ENCODE measurements at places on chromosomes 7 and 10. TPM values are rescaled to one million over a fixed set of nuclear protein-coding genes. Genes with fewer than 3 reads are reported as not detected.

GRCh38 chr7:39617005-39617404 is 6.4 kb upstream of the RALA start:
- no peak for DNase-seq

The SPACDR gene
- 0.12 TPM for polyA plus RNA-seq

DNA sequence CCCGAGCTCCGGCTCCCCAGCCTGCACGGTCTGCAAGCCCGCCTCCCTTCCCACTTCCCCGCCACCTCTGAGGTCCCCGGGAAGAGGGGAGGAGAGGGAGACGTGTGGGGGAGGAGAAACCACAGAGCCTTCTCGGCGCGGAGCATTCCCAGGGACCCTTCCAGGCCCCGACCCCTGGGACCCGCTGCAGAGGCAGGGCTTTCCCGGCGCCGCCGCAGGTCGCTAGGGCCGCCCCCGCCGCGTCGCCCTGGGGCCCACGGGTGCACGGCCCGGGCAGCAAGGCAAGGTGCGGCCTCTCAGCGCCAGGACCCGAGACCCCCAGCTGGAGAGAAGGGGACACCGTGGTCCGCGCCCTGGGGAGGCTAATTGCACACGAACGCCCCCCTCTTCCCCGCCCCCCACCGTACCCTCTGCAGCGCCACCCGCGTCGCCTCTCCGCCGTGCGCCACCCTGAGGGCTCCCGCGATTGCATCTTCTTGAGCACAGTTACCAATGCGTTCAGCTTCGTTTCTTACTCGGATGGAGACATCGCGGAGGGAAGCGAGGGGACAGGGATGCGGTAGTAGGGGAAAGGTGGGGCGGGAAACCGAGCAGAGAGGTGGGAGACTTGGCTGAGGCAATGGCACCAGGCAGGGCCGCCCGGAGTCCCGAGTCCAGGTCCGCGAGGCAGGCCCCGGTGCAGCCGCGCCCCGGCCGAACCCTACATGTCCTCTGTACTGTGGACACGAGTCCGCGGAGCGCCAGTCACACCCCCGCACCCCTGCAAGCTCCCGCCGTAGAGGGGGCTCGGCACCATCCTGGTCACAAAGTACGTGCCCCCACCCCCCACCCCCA is 28.9 kb downstream of the SKIDA1 start:
- DNase-seq = peak; percentile 63

GRCh38 chr10:99982728-99983127 is 27.0 kb downstream of the DNMBP start:
- no peak for DNase-seq

DNA sequence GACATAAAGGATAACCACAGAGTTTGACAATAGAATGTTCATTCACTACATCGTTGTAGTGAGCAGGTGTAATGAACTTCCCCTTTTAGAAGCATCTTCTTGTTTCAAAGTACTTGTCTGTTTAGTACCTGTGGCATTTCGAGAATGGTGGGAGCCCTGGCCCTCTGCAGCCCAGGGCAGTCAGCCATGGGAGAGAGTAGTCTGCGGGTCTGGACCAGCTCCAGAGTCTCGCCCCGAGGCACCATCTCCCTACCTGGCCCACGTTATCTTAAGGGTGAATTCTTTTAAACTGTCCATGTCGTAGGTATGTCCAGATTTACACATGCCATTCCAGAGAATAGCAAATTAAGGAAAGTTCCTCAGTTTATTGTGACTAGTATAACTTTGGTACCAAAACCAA is 99.7 kb downstream of the BMPR1A start:
- DNase-seq = no peak

DNA sequence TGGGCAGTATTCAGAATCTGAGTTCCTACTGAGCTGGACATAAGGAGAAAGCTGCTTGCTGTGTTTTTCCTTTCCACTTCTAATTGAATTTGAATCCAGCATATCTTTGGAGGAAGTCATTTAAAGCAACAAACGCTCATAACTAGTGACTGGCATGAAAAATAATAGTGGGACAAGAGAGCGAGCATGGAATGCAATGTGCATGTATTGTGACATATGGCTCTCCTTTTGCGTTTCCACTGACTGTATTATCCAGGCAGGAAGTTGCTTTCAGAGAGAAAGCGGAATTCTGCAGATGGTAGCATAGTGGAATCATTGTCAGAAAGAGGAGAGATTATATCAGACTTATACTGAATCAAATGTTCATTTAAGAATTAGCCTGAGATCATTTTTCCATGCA is 368.6 kb downstream of the REEP3 start:
- no peak for DNase-seq

- DNase-seq = peak; percentile 97
Measured at GRCh38 chr7:100867040-100867775, at the start of gene TRIP6. Gene TRIP6 (plus strand): TSS chr7:100867387. CDS start chr7:100867498, 111 bp downstream.

The PCDH15 gene
- not detected for polyA plus RNA-seq

DNA sequence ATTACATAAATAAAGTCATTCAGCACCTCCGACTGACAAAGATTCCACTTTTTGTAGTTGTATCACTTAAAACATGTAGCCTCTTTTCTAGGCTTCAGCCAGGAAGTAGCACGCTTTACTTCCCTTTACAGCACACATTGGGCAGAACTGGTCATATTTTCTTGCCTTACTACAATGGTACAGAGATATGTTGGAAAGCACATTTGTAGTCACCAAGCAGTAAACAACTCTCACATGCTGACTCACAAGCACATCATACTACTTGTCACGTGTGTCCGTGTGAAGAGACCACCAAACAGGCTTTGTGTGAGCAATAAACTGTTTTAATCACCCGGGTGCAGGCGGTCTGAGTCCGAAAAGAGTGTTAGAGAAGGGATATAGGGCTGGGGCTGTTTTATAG is 1071.8 kb downstream of the DNAJB9 start:
- no peak for DNase-seq

DNA sequence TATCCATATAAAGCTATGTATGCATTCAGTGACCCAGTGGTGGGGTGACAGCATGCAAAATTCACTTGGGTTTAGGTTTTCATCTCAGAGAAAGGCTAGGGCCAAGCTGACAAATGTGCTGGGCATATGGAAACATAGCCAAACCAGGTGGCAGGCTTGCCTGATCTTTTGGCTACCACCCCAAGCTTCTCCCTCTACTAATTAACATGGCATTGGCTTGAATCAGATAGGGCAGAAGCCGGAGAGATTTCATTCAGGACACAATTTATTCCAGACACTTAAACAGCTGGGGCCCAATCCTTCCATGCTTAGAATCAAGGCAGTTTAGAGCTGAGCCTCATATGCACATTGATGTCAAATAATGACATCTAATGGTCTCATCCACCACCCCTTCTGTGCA is 95.5 kb upstream of the AGK start:
- no peak for DNase-seq

DNA sequence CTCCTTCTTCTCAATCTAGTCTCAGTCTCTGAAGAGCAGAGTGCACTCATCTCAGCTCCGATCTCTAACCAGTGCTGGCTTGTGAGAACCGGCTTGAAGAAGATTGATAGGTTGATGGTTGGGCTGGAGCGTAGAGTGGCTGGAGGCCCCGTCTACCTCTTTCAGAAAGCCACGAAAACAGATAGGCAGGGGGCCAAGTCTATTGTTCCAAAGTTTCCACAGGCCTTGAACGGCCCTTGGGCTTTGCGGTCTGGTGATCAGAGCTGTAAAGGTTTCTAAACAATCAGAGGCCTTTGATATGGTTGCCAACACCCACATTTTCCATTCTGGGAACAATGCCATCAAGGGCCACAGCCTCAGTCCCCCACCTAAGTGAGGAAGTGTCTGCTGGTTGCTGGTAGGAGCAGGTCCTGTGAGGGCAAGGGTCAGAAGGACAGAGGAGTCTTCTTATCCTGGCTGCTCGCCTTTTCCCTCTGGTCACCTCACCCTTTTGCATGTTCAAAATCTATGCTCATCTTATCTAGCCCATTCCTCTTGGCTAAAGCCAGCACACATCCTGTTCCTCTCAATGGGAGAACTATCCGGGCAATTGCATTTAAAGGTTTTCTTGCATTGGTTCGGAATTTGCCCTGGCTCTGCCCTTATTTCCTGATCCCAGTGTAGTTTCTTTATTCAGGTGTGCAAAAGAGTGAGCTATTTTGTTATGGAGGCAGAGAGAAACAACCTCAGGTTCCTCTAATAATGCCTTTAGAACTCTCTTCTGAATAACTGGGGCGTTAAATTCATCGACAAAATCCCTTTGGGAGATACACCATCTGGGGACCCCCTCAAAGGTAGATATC is 70.3 kb upstream of the KMT2E start:
- DNase-seq = peak; percentile 76

- DNase-seq = no peak
Measured at GRCh38 chr7:115822380-115822779, 208.2 kb downstream of the TFEC start.

- no peak for DNase-seq
Measured at GRCh38 chr7:122682815-122683550, 15.9 kb downstream of the RNF133 start.

DNA sequence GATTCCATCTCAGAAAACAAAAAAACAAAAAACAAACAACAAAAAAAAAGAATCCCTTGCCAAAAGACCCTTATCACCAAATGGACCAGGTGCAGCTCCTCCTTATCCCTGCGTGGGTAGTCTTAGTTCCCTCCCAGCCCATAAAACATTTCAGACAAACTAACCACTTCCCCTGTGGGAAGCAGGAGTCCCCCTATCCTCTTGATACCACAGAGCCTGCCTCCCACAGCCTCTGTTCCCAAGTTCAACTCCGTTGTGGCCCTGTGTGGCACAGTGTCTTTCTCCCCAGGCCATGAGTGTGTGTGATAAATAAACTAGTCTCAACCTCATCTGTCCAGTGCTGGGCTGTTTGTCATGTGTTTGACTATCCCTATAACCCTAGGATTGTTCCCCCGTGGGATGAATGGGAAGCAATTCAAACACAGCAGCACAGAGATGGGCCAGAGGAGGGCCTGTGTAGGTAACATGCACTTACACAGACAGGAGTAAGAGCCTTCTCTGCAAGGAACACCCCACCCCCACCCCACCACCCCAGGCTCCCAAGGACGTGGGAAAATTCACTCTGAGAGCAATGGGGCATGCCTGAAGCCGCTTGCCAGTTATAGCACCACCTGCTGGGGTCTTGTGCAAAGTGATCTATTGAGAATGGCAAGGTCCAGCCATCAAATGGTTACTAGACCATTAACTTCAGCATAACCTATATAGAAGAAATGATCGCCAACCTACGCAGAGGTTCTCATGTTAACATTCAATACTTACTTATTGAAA is 147.1 kb upstream of the GHITM start:
- DNase-seq = peak; percentile 57

DNA sequence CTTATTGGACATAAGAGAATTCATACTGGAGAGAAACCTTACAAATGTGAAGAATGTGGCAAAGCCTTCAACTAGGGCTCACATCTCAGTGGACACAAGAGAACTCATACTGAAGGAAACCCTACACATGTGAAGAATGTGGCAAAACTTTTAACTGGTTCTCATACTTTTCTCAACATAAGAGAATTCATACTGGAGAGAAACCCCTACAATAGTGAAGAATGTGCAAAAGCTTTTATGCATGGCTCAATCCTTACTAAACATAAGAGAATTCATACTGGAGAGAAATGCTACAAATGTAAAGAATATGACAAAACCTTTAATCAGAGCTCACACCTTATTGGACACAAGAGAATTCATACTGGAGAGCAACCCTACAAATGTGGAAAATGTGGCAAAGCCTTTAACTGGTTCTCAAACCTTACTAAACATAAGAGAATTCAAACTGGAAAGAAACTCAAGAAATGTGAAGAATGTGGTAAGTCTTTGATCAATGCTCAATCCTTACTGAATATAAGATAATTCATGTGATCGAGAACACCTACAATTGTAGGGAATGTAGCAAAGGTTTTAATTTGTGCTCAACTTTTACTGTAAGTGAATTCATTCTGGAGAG is 121.8 kb upstream of the ZNF722 start:
- DNase-seq = no peak

The RBP4 gene
- not detected for polyA plus RNA-seq

DNA sequence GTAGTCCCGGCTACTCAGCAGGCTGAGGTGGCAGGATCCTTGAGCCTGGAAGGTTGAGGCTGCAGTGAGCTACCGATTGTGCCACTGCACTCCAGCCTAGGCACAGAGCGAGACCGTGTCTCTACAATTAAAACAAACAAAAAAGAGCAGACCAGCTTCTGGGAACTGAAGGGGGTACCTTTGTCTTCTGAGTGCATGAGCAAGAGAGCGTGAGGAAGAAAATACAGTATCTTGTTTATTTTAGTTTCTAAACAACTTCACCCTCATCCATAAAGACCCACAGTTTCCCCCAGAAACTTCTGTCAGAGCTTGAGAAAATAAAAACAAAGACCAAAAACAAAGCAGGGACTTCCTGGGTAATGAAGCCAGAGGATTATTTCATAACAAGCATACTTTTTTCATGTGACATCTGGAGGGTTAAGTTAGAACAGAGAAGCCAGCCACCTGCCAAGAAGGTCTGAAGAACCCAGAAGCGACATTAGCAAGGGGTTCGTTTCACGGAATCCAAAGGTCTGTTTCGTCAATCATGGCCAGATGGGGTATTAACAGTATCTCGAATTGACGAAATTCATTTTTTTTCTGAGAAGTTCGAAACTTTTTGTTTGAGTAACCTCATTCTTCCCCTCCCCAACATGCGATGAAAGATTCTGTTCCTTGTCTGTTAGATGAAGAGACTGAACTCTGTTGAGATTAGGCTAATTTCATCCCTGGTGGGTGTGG is 10.2 kb upstream of the IL2RA start:
- no peak for DNase-seq

DNA sequence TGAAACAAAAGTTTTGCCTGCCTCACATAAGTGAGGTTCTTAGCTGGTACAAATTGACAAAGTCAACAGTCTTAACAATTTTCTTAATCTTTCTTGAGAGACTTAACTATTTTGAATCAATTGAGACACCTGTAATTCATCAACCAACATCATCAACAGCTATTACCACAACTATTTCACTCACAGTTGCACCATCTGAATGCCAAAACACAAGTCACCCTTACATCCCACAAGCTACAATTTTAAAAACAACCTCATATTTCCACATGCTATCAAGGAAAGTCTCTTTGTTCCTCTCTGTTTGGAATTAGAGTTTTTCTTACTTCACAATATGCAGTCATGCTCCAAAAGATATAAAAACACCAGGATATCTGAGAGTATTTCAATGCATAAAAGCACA is 4.9 kb downstream of the SMURF1 start:
- no peak for DNase-seq

DNA sequence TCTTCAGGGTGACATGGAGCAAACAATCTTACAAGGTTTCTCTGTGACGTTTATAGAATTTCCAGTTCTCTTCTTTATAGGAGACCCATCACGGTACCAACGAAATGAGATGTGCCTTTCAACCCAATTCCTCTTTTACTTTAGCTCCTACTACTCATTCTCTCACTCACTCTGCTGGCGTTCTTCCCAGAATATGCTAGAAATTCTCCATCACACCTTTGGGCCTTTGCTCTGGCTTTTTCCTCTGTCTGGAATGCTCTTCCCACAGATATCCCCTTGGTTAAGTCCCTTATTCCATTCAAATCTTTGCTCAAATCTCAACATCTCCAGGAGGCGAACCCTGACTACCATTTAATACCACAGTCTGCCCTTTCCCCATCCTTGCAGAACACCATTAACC is 39.0 kb downstream of the SEMA3C start:
- DNase-seq = no peak

GRCh38 chr10:105681051-105681450 is 1040.0 kb downstream of the SORCS3 start:
- no peak for DNase-seq
